Aorta (tissue), 5 donors: ENCODE measurements at places on chromosomes 7 and 10. TPM values are rescaled to one million over a fixed set of nuclear protein-coding genes. Genes with fewer than 3 reads are reported as not detected.

GRCh38 chr10:113368666-113369364, 184.0 kb upstream of the HABP2 start:
- no peak for DNase-seq

DNA sequence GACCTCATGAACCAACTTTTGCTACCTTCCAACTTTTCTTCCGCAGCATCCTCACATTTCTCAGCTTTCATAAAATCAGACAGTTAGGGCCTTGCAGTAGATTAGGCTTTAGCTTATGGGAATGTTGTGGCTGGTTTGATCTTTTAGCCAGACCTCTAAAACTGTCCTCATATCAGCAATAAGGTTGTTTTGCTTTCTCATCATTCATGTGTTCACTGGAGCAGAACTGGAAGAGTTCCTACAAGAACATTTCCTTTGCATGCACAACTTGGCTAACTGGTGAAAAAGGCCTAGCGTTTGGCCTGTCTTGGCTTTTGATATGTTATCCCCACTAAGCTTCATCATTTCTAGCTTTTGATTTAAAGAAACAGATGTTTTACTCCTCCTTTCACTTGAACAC, 130.0 kb upstream of the LRRTM3 start:
- no peak for DNase-seq

DNA sequence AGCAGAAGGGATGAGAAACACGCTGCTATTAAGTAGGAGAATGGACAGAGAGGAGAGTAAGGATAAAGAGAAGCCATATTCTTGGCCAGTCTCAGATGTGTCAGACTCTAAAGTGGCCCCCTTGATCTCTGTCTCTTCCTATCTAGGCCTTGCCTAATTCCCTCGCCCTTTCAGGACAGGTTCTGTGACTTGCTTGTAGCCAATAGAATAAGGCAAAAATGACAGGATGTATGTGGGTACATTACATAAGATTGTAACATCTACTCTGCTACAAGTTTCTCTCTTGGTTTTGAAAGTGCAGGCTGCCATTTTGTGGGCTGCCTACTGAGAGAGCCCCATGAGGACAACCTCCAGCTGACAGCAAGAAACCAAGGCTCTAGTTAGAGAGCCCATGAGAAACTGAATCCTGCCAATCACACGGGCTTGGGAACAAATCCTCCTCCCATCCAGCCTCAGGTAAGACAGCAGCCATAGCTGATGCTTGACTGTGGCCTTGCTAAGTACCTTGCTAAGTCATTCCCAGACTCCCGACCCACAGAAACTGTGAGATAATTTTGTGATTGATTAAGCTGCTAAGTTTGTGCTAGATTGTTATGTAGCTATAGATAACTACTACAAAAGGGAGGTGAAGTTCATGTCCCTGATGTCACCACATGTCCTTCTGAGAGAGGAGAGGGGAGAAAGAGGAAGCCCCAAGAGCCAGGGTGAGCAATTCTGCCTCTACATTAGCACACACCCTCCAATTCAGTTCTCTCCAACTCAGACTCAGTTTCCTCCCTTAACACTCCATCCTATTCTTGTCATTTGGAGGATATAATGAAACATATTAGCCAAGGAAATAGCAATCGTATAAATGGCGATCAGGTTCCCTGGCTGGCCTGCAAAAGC, 185.5 kb downstream of the SGMS1 start:
- no peak for DNase-seq

- no peak for DNase-seq
Observed at GRCh38 chr10:130105724-130106123, 4.9 kb downstream of the C10orf143 start.

DNA sequence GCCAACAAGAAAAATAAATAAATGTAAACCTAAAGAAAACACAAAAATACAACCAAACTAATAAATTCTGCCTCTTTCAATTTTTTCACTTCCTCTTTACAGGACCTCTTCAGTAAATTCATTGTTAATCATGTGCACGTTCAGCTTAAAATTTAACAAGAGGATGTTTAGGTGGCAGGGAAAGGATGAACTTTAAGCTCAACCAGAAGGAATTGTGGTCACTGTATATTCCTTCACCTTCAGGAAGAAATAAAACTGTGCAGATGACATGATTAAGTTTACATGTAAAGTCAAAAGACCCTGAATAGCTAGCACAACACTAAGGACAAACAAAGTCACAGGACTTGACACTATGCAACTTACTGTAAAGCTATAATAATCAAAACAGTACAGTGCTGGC, 33.0 kb downstream of the KIF5B start:
- DNase-seq, result no peak

DNA sequence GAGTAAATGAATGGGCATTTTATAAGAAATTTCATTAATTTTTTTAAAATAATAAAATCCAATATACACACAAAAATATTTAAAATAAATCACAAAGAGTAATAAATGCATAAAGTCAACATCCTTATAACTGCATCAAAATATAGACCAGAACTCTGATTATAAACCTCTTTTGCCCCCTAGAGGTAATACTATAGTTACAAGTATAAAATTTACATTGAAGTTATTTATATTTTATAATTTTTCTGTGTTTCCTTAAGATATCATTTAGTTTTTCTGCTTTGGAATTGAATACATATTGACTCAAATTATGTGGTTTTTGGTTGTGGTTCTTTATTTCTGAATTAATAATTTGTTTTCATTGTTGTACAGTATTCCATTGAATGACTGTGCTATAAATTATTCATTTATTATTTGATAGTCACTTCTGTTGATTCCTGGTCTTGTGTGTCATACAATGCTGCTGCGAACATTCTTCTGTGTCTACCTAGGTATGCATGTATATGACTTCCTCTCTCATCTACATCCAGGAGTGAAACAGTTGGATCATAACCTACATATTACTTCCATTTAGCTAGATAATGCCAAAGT, 673.6 kb downstream of the IPMK start:
- no peak for DNase-seq

GRCh38 chr10:129810-130209, 5.4 kb upstream of the ZMYND11 start:
- no peak for DNase-seq

Gene SLC26A5
- total RNA-seq, result 0.57 TPM
